Thoracic aorta (tissue), 2 donors: ENCODE measurements at places on chromosomes 5 and 9. TPM values are rescaled to one million over a fixed set of nuclear protein-coding genes. Genes with fewer than 3 reads are reported as not detected.
A peak's percentile ranks its signal among the peaks of the same experiment; 100 is the strongest.

DNA sequence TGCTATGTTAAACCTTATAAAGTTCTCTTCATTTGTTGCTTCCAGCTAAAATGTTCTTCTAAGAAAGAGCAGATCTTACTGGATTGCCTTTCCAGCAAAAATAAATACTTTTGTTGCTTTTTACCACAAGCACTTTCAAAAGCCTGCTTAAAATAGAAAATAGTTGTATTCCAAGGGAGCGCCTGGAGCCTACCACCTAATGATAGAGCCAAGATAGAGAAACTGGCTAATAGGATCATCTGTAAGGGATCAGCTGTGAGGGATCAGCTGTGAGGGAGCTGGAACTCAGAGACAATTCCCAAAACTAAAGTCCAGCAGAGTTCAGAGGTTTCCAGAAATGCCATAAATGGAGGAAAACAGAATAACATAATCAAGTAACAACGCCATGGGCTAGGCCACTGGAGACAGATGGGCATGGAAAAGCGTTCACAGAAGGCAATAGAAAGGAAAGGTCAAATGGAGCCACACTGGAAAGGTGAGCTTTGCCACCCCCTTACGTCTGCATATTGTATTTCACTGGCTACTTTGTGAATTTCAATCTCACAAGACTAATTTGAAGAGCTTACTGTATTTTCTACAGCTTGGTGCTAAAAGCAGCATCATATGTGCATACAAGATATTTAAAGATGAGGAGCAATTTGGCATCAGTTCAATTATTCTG, 140.6 kb upstream of the TLE4 start:
- no peak overlapping the region for H3K4me3 ChIP-seq
- no peak for DNase-seq
- H3K36me3 ChIP-seq, result no peaks in the 10 kb centered on the region

GRCh38 chr5:90983148-90983547, 400.0 kb downstream of the ARRDC3 start:
- no peaks in the 10 kb centered on the region for H3K27me3 ChIP-seq
- H3K27ac ChIP-seq, result no peak overlapping the region
- no peak for DNase-seq
- no peak overlapping the region for H3K4me3 ChIP-seq
- no peaks in the 10 kb centered on the region for H3K4me1 ChIP-seq

The ECSCR gene
- 35.6 TPM for total RNA-seq

- no peak overlapping the region for H3K4me3 ChIP-seq
- no peaks in the 10 kb centered on the region for H3K27me3 ChIP-seq
- no peak overlapping the region for H3K27ac ChIP-seq
- peaks cover 14% of the 10 kb centered on the region for H3K36me3 ChIP-seq
- no peak for DNase-seq
These were observed 182.4 kb upstream of the OTULINL start for GRCh38 chr5:14399054-14399692.

DNA sequence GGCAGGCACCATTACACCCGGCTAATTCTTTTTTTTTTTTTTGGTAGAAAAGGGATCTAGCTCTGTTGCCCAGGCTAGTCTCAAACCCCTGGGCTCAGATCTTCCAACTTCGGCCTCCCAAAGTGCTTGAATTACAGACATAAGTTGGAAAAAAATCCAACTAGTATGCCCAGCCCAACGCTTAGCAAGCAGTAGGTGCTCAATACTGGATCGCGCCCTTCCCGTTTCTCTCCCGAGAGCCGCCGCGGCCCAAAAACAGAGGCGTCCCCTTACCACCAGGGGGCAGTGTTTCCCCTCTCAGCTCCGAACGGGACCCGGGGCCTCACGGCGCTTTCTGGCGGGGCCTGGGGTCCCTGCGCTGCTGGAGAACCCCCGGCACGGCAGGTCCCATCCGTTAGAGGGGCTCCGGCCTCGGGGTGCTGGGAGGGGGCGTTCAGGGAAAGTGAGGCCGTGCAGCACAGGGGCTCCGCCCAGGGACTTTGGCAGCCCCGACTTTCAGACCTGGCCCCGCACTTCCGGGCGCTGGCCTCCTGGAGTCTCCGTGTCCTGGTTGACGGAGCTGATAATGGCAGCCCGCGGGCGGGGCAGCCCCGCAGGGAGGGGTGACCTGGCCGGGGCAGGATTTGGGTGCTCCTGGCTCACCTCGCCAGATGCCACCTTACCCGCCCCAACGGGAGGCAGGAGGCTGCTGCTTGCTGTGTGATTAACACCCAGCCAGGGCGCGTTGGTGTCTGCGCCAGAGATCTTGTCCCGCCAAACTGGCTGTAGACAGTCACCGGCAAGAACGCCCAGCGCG, 15.2 kb downstream of the PTGES start:
- no peaks in the 10 kb centered on the region for H3K27me3 ChIP-seq
- no peaks in the 10 kb centered on the region for H3K36me3 ChIP-seq
- H3K4me3 ChIP-seq, result peak overlapping the region; percentile 78
- peak overlapping the region; percentile 56 for H3K27ac ChIP-seq
- peak; percentile 45 for DNase-seq

- no peaks in the 10 kb centered on the region for H3K27me3 ChIP-seq
- H3K36me3 ChIP-seq, result no peaks in the 10 kb centered on the region
- no peak overlapping the region for H3K4me3 ChIP-seq
- DNase-seq, result no peak
- peak overlapping the region; percentile 77 for H3K27ac ChIP-seq
These were observed 216.2 kb downstream of the FANCC start for GRCh38 chr9:95101326-95101725.

The TEX48 gene
- total RNA-seq, result not detected

GRCh38 chr5:97229196-97229595, 46.1 kb upstream of the RIOK2 start:
- H3K27ac ChIP-seq, result no peak overlapping the region
- H3K27me3 ChIP-seq, result no peaks in the 10 kb centered on the region
- no peaks in the 10 kb centered on the region for H3K36me3 ChIP-seq
- H3K4me3 ChIP-seq, result no peak overlapping the region

DNA sequence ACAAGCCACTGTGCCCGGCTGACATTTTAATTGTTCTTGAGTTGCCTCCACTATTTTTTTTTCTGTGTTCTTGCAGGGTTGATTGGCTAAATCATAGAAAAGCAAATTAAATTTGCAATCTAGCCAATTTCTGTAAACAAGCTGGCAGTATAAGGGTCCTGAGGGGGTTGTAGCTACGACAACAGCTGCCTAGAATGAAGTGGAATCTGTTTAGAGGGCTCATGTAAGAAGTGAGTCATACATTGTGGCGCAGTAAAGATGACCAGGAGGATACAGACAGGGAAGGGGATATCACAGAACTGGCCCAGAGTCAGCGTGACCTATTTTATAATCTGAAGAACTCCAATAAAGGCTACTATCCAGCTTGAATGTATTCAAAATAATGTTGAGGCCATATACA, 82.2 kb upstream of the TLE1 start:
- DNase-seq, result no peak
- H3K27ac ChIP-seq, result no peak overlapping the region
- H3K4me3 ChIP-seq, result no peak overlapping the region
- H3K27me3 ChIP-seq, result no peaks in the 10 kb centered on the region
- no peaks in the 10 kb centered on the region for H3K4me1 ChIP-seq
- no peaks in the 10 kb centered on the region for H3K36me3 ChIP-seq

The SV2C gene
- 0.14 TPM for total RNA-seq

DNA sequence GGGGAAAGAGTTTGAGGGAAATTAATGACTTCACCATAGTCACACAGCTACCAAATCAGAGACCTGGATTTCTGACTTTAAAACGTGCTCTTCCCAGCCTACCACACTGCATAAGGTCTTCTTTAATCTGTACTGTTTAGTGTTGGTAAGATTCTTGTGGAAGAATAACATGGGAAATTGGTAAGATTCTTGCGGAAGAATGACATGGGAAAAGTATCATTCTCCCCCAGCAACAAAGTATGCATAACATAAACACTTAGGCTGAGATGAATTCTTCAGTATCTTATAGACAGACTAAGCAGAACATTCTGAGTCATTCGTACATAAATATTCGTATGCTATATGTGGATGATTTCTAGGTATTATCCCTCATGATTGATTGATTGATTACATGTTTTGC, 170.4 kb downstream of the FOCAD start:
- H3K27ac ChIP-seq, result no peak overlapping the region
- no peaks in the 10 kb centered on the region for H3K27me3 ChIP-seq
- H3K4me3 ChIP-seq, result no peak overlapping the region
- no peaks in the 10 kb centered on the region for H3K36me3 ChIP-seq
- DNase-seq, result no peak
- no peaks in the 10 kb centered on the region for H3K4me1 ChIP-seq
